ENCODE measurements at places on chromosomes 2 and 18.

- DNase-seq: no peak
Observed at GRCh38 chr2:148044322-148044721, 23.4 kb downstream of the MBD5 start.

- no peak for DNase-seq
Observed at GRCh38 chr2:223368481-223368880, 233.7 kb downstream of the SCG2 start.

DNA sequence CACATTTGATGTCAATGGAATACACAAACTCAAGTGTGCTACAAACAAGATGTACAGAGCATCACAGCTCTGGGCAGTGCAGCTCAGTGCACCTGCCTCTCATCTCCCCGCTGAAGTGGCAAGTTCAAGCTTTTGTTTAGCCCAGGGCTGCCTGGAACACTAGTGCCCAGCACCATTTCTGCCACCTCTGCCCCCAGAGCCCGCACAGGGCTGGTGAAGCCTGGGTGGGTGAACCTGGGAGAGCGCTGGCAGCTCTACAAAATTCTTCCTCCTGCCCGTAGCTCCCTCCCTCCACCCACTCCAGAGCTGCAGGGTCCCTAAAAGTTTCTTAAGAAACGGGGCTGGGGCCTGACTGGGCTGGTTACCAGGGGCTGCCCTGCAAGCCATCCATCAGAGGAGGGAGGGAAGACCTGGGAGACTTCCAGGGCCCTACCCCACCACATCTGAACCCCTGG lies 1.5 kb downstream of the HES6 start:
- no peak for DNase-seq

GRCh38 chr18:32770666-32771168 lies 2.1 kb downstream of the KLHL14 start:
- DNase-seq: peak; percentile 57

GRCh38 chr2:7502336-7502735 lies 585.1 kb downstream of the RNF144A start:
- no peak for DNase-seq

DNA sequence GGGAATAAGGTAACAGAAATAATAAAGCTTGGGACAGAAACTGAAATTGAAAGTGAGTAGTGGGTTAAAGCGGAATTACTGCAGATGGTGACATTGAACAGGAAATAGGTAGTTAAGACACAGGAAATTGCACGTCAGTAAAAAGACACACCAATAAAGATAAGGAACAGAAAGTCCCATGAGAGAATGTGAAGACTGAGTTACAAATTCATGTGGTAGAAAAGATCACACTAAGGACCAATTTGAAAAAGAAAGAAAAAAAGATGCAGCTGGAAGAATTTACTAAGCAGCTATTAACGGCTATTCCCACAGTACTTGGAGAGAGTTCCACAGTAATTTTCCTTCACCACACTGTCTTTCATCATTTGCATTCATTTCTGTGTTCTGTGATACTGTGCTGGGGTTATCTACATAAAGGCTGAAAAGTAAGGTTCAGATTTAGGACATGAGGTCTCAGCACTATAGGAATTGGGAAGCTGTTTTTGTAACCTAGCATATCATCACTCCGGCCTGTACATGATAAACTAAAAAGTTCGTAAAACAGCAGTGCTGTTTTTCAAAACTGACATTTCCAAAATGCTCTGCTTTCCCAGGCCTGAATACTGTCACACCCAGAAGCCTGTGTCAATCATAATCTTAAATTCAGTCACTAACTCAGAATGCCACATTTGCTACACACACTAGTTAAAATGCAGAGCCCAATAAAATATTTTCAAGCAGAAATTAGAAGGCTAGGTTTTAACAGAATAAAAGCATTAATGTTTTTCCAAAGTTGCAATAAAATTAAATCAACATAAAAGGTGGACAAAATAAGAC lies 42.9 kb downstream of the SRBD1 start:
- peak; percentile 92 for DNase-seq

- DNase-seq: no peak
Observed at GRCh38 chr18:79302120-79302519, 93.6 kb upstream of the NFATC1 start.

GRCh38 chr18:45588376-45589355 lies 26.6 kb upstream of the SLC14A2 start:
- DNase-seq: no peak

GRCh38 chr2:197327073-197327471 lies 16.5 kb upstream of the ANKRD44 start:
- no peak for DNase-seq

GRCh38 chr2:152161598-152161997 lies 14.0 kb downstream of the STAM2 start:
- DNase-seq: no peak

- no peak for DNase-seq
Observed at GRCh38 chr2:45643095-45643494, 8.4 kb upstream of the PRKCE start.

DNA sequence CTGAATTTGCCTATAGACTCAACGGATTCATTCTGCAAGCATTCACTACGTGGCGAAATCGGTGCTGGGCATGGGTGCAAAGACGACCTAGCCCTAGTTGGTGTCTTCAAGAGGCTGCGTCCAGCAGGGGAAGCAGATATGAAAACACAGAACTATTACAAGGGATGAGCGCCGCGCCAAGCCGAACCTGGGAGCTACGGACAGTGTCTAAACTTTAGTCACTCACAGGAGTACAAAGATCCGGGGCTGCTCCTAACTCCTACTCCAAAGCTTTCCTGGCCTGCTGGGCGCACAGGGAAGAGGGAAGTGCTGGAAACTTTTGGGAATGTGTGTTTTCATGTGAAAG lies 732 bp upstream of the ANXA4 start:
- DNase-seq: no peak

DNA sequence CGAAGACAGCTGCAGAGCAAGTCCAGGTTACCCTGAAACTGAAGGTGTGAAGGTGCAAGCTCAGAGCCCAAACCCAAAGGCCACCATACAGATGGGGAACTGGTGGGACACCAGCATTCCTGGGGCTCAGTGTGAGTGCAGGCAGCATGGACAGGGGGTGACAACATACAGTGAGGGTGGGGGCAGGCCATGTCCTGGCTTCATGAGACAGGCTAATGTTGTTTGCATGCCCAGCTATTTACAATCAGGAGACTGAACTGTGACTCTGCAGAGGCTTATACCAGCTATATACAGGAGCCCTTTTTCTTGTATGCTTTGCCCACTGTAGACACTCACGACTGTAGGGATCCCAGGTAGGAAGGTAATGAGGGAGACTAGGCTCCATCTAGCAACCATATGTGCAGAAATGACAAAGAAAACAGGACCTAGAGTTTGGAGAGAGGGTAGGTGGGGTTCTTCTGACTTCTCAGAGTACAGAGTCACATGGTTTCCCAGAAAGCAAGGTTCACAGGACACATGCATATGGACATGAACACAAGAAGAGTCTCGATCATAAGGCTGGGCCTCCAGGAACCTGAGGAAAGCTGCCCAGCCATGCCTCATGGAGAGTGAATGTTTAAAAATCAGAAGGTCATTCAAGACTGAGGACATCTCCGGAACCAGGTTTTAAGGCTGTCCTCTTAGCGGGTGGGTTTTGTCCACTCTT lies 26.4 kb downstream of the SIX3 start:
- no peak for DNase-seq

GRCh38 chr2:1632002-1632348 lies 112.3 kb downstream of the PXDN start:
- no peak for DNase-seq

GRCh38 chr2:178110681-178111080 lies 1.6 kb upstream of the RBM45 start:
- no peak for DNase-seq

- no peak for DNase-seq
Observed at GRCh38 chr2:7471185-7471584, 554.0 kb downstream of the RNF144A start.

DNA sequence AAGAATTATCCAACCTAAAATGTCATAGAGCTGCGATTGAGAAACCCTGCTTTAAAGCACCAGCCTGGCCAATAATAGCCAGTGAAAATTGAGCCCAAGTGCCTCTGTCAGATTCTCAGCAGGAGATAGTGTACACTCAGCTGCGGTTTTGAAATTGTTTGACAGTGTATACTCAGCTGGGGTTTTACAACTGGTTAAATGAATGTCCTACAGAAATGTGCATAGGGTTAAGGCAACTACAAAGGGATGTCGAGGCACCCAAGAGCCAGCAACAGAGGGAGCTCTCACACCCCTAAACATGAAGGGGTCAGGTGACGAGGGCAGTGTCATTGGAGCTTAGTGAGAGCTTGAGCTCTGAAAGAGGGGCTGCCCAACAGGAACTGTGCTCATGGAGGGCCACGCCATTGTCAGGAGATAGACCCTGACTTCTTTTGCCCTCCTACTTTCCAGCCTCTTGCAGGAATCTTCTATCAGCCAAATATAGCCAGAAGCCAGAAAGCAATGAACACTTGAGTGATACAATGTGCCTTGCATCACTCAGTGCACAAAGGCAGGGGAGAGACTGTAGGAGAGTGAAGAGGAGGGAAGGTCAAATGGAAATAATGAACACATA lies 15.1 kb downstream of the ACTG2 start:
- DNase-seq: peak; percentile 70

DNA sequence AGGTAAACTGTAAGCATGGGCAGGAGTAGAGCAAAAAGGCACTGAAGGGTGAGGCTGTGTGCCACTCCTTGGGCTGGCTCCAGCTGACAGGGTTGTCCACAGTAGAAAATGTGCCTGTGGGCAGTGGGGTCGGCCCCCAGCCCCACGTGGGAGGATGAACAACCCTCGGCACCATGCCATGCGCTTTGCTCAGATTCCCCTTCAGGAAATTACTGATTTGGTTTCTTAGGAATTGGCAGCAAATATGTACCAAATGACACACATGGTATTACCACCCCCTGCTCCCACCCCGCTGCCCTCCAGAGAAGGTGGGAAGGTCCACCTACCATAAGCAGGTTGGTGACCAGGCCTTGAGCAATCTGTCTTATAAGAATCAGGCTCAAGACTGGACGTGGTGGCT lies 13.6 kb downstream of the ADCY3 start:
- DNase-seq: no peak

DNA sequence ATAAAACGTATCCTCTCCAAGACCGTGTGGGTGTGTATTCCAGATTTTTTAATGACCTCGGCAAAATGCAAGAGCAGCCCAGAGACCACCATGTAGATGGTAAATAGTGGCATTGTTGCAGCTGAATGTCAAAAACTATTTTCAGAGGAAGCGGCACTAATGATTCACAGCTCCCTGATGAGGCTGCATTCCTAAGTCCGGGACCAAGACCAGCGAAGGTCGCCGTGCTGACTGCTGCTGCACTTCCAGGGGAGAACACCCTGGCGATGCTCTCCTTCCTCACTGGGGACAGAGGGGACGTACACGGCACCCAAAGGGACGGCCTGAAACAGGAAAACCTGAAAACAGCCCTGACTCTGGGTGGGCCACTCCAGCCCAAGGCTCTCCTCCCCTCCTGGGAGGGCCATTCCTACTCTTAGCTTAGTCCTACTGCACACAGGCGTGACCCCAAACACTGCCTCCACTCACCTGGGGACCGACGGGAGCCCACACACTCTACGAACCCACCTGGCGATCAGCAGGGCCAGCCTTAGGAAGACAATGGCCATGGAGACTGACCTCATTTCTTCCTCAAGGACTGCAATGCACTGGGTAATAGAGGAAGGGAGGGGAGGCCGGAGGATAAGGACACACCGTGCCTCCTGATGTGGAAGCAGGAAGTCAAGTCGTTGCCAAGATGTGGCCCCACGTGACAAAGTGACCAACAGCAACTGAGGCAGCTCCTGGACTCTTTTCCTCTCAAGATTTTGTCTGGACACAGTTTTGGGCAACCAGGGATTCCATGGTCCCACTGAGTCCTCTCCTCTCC lies 82.8 kb downstream of the ZNF516 start:
- no peak for DNase-seq

- no peak for DNase-seq
Observed at GRCh38 chr18:64474255-64474654, 325.4 kb upstream of the LINC00305 start.

DNA sequence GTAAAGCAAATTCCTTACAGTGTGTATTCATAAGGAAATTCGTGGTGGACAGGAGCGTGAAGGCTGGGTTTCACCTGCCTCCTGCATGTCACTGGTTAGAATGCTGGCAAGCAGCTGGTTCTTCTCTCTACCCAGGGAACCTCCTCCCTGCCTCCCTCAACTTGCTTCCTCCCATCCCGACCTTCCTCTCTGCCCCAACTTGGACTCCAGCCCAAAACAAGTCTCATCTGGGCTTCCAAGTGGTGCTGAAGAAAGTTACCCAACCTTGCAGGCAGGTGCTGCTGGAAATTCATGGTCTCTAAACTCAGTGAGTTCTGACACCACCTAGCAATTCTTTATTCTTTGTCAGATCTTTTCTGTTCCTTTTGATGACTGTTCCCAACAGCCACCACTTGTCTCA lies 184.5 kb downstream of the BCL2 start:
- DNase-seq: no peak

- no peak for DNase-seq
Observed at GRCh38 chr2:190418727-190419126, 10.6 kb downstream of the MFSD6 start.

DNA sequence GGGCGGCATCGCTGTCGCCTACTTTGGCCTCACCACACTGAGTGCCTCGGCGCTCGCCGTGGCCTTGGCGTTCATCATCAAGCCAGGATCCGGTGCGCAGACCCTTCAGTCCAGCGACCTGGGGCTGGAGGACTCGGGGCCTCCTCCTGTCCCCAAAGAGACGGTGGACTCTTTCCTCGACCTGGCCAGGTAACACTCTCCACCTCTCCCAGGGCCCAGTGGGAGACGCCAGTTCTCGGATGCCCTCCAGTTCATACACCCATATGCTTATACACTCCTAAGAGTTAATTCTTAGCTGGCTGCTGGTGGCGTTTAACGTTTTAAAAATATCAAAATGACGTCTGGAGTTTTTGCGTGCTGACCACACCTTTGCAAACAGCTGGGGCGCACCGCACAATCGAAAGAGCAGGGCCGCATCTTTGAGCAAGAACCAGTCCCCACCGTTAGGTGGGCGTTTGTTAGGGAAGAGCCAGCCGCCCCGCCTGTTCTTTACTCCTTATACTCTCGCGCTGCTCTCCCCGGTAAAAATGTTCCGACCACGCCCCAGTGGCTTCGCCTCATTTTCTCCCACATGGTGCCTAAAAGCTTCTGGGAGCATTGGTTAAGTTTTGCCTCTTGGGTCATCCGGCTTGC lies 899 bp downstream of the SLC1A4 start:
- DNase-seq: peak; percentile 48

DNA sequence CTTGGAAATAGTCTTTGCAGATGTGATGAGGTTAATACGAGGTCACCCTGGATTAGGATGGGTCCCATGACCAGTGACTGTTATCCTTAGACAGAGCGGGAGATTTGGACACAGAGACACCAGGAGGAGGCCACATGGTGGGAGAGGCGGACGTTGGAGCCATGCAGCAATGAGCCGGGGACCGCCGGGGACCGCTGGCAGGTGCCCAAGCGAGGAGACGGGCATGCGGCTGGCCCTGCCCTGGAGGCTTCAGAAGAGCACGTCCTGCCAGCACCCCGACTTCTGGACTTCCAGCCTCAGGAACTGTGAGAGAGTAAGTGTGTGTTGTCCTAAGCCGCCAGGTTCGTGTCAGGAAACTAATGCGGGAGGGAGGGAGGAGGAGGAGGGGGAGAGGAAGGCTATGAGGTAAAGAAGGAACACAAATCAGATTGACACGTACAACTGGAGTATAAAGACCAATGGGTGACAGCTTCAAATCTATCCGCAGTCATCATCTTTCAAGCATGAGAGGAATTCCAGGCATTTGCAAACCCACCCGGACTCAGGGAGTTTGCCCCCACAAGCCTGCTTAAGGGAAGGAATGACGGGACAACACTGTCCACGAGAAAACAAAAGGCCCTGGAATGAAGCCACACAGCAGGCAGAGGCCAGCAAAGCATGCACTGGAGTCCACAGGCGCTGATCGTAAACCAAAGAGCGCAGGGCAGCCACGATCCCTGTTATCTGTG lies 11.6 kb upstream of the BOK start:
- DNase-seq: no peak
